ENCODE measurements at places on chromosomes 7 and 10. TPM values are rescaled to one million over a fixed set of nuclear protein-coding genes. Genes with fewer than 3 reads are reported as not detected.
A peak's percentile ranks its signal among the peaks of the same experiment; 100 is the strongest.

The OR2A7 gene
- not detected for total RNA-seq

- DNase-seq: no peak
These were observed 155.2 kb downstream of the CDH23 start for GRCh38 chr10:71551970-71552369.

GRCh38 chr10:101032637-101033224, 1.7 kb downstream of the SFXN3 start:
- peak; percentile 96 for DNase-seq

DNA sequence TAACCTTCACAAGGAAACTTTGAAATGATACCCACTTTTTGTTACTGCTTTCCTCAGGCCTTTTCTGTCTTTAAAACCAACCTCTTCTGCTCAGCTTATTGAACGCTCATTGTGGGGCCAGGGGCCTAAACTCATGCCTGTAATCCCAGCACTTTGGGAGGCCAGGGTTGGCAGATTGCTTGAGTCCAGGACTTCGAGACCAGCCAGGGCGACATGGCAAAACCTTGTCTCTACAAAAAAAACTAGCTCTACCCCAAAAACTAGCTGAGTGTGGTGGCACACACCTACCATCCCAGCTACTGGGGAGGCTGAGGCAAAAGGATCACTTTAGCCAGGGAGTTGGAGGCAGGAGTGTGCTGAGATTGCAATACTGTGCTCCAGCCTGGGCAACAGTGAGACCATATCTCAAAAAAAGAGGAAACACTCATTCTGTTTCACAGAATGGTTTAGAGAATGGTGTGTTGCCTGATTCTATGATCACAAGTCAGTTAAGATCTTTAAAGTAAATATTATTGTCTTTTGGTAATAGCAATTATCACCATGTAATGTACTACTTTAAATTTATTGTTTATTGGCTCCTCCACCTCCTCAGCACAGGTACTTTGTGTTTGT, 51.1 kb downstream of the KCTD7 start:
- DNase-seq: no peak
